ENCODE measurements at places on chromosomes 7 and 10.

DNA sequence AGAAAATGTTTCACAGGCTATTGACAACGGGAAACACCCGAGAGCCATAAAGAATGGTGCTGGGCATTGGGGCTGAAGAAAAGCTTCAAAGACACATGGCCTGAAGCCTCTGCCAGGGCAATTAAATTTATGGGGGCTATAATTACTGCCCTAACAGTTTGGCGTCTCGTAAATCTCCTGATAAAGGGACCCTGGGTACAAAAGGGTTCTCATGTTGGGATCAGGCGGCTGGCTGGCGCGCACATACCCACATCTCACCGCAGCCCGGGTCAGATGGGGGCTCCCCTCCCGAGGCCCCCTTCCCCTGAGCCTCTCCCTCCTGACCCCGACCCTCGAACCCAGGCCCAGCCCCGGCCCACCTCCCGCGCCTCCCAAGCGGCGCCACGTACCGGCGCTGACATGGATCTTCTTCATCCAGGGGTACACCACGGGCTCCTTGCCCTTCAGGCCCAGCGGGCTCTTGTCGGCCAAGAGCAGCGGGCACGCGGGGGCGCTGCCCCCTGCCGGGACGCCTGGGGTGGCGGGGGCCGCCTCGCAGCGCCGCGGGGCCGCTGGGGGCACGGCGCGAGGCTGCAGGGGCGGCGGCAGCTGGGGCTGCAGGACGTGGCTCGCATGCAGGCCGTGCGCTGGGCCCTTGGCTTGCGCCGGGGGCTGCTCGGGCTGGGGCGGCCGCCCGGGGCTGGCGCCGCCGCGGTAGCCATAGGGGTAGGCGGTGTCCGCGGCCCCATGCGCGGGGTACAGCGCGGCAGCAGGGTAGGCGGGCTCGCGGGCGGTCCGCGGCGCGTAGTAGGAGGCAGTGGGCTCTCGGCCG, 623 bp downstream of the HOXA4 start:
- no peak for DNase-seq

GRCh38 chr10:44343843-44344242, 41.1 kb downstream of the CXCL12 start:
- DNase-seq: no peak

- DNase-seq: no peak
These were observed 1081.6 kb downstream of the SORCS1 start for GRCh38 chr10:106082865-106083264.

DNA sequence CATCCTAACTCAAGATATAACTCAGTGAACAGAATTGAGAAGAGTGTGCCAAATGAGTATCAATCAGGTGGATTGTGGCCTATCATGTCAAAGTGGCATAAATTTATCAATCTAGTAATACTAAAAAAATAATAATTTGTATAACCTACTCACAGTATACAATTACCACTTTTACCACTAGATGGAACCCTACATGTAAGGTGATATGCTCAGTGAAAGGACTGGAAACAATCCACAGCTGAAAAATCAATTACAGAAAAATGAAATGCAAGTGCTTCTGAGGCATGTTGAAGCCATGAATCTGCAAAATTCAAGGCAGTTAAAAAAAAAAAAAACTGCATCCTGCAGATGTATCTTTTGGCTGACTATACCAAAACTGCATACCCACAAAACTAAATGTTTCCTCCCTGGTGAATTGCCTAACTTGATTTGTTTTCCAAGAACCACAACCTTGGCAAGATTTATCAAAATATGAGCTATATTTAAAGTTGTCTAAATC, 13.9 kb downstream of the ARHGAP19 start:
- no peak for DNase-seq

- no peak for DNase-seq
These were observed 103.7 kb upstream of the VWC2 start for GRCh38 chr7:49669692-49670260.

DNA sequence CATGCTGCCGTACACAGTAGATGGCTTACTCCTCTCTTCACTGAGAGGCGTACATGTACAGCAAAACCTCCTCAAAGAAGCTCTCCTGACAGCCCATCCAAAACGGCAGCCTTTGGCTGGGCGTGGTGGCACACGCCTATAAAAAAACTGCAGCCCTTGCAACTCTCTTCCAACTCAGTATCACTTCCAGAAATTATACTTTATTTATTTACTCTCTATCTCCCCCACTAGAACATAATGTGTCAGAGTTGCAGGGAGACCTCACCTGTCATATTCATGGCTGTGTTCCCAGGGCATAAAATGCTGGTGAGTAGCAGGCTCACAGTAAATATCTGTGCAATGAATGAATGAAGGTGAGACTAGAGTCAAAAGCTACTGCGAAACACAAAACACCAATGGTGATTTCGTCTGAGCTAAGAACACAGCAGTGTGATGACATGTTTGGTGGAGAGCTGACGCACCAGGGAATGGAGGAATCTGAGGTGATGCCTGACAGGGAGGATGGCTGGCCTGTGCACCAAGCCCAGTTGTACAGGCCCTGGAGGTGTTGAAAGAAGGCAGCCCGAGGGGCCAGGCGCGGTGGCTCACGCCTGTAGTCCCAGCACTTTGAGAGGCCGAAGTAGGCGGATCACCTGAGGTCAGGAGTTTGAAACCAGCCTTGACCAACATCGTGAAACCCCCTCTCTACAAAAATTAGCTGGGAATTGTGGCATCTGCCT, 55.3 kb downstream of the COBL start:
- DNase-seq: no peak

- DNase-seq: no peak
These were observed 141.0 kb downstream of the C1GALT1 start for GRCh38 chr7:7323352-7323751.

GRCh38 chr7:31028417-31028992, 23.6 kb upstream of the ADCYAP1R1 start:
- no peak for DNase-seq

GRCh38 chr7:77442636-77443035, 26.5 kb upstream of the GSAP start:
- no peak for DNase-seq

DNA sequence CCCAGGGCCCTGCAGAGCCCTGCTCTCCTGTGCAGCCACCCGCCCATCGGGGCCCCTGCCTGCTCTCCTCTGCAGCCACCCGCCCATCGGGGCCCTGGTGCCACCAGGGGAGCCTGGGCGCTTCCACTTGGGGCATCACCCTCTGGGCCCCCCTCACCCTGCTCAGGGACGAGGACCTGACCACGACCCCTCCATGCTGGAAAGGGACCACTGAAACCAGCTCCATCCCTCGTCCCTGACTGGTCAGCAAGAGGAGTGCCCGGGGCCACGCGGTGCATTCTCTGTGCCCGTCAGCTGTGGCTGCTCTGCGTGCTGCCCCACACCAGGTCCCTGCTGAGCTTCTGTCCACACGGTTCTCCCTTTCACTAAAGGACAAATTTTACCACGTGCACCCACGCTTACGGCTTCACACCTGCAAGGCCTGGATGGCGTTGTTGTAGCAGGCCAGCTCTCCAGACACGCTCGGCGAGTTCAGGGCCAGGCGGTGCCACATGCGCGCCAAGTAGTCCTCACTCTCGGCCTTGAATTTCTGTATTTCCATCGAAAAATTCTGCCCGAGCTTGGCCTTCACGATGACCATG, 57.6 kb downstream of the CFAP46 start:
- no peak for DNase-seq

DNA sequence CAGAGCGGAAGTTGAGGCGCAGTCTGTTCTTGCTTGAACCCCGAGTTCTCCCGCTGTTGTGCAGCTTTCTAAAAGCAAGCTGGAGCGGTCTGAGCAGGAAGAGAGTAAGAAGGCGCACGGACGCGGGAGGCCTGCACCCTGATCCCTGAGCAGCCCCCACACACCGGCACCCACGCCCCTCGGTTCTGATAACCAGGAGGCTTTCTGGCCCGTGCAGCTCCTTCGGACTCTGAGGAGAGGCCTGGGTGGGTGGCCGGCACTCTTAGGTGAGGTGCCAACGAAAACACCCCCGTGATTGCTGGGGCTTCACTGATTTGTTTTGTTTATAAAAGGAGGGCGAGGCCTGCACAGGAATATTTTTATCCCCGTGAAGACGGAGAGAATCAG, 28.9 kb downstream of the AMZ1 start:
- no peak for DNase-seq

DNA sequence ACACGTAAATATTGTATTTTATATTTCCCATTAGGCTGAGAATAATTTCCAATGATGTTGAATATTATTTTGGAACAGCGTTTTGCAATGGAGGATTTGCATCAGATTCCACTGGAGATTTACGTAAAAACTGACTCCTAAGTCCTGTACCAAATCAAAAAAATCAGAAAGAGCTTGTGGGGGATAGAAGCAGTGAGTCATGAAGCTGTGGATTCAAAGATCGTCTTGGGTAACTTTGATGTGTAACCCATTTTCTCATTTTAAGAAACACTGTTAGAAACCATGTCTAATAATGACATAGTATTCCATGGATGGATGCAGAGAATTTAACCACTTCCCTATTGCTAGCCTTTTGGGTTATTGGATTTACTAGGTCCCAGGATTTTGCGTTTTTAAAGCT, 158.6 kb downstream of the INHBA start:
- DNase-seq: no peak

GRCh38 chr10:31961277-31962074, 32.8 kb upstream of the ARHGAP12 start:
- DNase-seq: no peak

DNA sequence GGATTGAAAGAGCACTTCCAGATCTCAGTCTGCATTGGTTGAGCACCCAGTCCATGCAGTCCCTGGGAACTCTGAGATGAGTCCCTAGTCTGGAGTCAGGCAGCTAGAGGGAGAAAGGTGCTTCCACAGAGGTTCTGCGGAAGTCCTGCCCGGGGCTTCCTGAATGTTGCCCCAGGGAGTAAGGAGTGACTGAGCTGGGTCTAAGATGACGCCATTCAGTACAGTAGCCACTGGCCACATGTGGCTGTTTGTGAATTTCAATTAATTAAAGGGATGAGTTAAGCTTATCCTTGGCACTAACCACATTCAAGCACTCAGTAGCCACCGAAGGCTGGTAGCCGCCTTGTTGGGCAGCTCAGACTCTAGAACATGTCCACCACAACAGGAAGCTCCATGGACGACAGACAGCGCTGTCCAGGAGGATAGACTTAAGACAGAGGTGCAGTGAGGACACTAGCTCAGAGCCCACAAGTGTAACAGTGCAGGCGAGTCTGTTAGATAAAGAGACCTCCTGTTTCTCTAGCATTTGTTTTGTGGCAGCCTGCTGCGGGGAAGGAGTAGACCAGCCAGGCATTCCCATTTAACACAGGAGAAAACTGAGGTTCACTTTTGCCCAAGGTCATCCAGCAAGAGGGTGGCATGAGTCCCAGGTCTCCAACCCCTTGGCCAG, 101.6 kb upstream of the PPIF start:
- no peak for DNase-seq

- DNase-seq: no peak
These were observed 7.6 kb upstream of the ACBD5 start for GRCh38 chr10:27248215-27248614.

DNA sequence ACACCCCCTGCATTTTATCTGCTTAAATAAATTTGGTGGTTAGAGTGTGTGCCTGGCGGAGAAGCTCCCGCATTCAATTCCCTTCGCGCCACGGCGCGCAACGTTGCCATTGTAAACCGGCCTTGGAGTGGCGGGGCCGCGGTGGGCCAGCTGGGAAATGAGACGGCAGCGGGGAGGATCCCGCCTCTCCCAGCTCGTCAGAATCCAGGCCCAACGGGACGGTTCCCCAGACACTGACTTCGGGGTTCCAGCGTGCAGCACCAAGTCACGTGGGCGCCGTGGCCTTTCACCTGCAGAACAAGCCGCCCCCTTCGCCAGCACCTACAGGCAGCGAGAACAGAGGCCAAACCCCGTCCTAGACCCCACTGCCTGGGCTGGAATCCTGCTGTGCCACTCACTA, 103.4 kb downstream of the GRID1 start:
- no peak for DNase-seq

DNA sequence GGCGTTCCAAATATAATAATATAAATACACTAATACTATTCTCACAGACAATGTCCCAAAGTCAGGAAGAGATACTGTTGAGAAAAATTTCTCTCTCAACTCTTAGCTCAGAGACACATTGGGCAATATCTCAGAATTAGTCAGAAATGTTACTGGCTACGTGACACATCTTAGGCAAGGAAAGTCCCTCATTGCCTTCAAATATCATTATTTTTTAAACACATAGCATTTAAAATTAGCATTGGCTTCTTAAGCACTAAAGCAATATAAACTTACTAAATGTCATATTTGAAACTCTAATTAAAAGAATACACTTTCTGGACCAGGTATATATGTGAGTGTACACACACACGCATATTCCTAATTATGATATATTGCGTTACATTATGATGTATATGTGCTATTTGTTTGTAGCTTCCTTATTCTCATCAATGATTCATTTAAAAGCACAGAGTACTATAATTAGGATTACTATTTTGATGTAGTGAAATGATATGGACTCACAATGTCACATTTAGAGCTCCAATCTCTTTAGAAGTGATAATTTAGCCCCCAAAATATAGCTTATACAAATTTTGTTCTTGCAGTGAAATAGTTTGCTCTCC, 255.8 kb downstream of the TWIST1 start:
- DNase-seq: no peak

- no peak for DNase-seq
These were observed 782.7 kb downstream of the ANKRD7 start for GRCh38 chr7:119007236-119007635.

- no peak for DNase-seq
These were observed 200.0 kb downstream of the GFRA1 start for GRCh38 chr10:116073001-116073400.

- no peak for DNase-seq
These were observed 164.0 kb downstream of the FANK1 start for GRCh38 chr10:126060261-126060931.

DNA sequence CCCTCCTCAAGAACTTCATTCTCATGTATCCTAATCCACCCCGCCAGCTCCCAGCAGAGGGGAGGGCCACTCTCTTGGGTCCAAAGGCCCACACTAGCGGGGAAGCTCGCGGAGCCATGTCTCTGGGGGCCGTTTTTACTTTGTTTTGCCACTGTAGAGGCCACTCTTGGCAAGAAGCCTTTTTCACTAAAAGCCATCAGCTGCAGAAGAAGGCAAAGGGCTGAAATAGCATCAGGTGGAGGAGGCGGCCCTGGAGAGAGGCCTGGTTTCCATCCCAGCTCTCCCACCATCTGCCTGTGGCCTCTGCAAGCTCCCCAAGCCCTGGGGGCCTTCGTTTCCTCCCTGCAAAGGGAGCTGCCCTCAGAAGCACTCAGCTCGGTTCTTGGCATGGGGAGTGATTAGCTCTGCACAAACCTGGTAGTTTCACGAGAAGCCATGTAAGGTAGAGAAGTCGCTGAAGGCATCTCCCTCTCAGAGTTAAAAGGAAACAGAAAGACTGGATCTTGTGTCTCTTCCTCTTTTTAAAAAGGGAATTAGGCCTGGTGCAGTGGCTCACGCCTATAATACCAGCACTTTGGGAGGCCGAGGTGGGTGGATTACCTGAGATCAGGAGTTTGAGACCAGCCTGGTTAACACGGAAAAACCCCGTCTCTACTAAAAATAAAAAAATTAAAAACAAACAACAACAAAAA, 70.3 kb downstream of the PARP12 start:
- DNase-seq: no peak

DNA sequence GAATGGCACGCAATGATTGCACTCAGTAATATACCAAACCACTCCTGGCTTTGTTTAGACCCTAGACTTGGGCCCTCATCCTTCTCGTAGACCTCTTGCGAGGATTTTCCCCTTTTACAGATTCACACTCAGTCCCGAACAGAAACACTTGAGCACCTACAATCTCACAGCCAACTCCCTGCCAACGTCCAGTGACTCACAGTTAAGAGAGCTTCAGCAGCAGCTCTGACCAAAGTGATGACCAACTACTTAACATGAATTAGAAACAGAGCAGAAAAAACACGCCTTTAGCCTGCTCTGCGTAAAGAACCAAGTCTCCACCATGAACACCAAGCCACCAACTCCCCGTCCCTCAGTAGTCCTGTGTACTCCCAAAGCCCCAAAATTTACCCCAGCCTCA, 2.2 kb downstream of the DNAJC30 start:
- DNase-seq: no peak
